ENCODE measurements at places on chromosomes 12 and 14.

DNA sequence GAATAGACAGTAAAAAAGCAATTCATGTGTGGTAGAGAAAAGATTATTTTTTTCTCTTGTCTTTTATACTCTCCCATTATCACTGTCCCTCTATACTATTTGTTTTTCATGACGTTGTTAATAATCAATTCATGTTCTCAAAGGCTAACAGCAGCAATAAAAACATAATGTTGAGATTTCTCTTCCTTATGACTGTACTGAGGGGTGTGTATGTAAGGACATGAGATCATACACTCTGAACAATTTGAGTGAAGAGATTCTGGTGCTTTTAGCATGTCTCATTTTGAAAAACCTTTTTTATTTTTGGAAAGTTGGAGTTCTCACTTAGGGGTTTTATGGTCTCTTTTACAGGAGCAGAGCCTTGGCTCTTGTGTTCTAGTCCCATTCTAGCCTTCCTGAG lies 3.8 kb upstream of the TSPAN8 start:
- DNase-seq = no peak

DNA sequence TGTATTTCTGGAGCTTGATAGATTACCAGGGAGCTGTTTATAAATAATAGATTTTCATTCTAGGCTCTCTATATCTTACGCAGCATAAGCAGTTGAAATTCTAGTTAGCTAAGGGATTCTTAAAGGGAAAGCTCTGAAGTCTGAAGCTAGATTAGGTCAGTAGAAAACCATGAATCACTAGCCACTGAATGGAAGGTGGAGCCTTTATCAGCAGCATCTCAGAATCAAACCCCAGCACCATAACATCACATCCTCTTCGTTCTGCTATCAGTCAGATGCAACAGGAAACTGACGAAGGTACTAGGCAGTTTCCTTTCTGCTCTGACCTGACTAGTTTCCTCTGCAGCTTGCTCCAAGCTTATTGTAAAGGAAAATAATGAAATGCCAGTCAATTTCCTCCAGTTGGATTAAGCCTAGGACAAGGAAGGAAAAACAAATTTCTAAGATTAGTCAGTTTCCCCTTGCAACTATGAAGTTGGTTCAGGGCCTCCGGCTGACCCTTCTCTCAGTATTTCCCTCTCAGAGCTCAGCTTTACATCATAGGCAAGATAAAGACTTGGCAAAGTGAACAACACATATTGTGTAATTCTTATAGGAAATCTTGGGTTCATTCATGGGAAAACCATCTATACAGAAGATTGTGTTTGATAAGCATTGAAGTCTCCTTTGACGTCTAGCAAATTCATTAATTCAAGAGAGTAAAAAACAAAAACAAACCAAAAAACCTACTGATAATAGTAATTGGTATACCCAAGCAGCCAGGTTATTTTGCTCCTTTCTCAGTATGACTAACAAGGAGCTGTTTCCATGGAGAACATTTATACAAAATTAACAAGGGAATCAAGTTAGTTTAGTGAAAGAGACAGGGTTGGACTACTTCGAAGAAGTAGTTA lies 43.4 kb upstream of the CFAP54 start:
- DNase-seq = peak; percentile 94

GRCh38 chr14:75979071-75979571 lies 2.7 kb downstream of the TGFB3 start:
- peak; percentile 49 for DNase-seq

DNA sequence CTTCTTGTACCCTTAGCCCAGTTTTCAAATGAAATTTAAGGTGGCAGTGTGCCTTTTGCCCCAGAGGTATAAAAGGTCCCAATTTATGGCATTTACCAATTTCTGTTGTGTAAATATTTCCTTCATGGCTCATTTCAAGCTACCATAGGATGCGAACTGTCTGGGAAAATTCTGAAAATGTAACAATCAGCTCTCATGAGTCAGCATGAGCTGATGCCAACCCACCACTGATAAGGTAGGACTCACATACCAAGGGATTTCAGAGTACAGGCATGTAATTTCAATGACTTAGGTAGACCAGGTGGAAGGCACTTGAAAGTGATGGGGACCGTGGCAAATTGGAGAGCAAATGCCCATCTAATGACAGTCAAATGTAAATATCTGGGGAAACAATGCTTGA lies 169.5 kb downstream of the TTC8 start:
- DNase-seq = peak; percentile 52

DNA sequence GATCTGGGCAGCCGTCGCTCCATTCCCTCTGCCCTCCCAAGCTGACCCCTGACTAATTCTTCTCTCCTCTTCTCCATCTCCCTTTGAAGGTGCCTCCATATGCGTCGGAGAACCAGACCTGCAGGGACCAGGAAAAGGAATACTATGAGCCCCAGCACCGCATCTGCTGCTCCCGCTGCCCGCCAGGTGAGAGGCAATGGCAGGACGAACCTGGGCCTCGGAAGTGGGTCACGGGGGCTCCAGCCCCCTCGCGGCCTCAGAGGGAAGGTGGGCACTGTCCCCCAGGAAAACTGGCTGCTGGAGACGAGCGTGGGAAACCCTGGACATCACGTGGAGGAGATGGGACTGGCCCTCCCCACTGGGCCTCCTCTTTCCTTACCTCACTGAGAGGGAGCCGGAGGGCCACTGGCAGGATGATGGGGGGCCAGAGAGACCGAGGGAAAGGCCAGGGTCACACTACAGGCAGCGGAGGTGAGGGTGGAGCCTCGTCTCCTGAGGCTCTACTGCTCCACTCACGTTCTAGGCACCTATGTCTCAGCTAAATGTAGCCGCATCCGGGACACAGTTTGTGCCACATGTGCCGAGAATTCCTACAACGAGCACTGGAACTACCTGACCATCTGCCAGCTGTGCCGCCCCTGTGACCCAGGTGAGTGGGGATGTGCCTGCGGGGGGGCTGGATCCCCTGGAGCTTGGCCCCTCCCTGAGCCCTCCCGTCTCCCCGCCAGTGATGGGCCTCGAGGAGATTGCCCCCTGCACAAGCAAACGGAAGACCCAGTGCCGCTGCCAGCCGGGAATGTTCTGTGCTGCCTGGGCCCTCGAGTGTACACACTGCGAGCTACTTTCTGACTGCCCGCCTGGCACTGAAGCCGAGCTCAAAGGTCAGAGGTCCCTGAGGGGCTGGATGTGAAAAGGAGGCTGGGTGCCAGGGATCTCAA lies 806 bp downstream of the LTBR start:
- DNase-seq = no peak

DNA sequence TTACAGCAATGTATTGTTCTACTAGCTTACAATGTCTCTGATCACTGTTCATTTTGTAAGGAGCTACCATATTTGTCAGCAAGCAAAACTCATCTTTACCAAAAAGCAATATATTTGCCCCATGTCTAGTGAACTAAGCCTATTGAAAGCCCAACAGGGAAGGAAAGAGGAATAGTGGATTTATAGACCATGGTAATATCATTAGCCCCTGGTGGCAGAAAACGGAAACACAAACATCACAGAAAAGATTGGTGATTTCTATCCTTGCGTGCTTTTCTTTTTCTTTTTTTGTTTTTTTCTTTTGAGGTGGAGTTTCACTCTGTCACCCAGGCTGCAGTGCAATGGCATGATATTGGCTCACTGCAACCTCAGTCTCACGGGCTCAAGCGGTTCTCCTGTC lies 1562.4 kb upstream of the TMEM132C start:
- DNase-seq = no peak

- DNase-seq = peak; percentile 30
Observed at GRCh38 chr14:21711360-21711961, 37.8 kb upstream of the OR4E1 start.

- no peak for DNase-seq
Observed at GRCh38 chr12:93094988-93095737, 166.1 kb upstream of the EEA1 start.

DNA sequence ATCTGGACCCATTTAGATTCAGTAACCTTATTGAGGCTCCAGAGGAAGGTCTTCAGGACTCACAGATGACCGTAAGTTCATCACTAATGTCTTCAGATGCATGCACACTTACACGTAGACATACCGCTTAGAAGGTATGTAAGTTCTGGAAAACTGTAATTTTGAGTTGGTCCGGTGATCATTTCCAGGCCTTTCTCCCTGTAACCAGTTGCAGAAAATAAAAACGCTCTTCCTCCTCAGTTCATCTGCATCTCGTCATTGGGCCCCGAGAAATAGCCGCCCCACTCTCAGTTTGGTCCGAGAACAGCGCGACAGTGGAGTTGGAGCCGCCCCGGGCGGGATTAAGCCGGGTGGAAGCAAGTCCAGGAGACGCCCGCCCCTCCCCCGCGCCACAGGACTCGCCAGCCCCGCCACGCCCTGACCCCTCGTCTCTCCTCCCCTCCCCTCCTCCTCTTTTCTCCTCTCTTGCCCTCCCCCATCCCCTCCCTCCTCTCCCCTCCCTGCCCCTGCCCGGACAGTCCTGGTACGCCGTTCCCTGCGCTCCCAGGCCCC lies 83.7 kb downstream of the TNFAIP2 start:
- peak; percentile 54 for DNase-seq

GRCh38 chr12:57604992-57605810 lies 577 bp downstream of the DTX3 start:
- DNase-seq = peak; percentile 16

DNA sequence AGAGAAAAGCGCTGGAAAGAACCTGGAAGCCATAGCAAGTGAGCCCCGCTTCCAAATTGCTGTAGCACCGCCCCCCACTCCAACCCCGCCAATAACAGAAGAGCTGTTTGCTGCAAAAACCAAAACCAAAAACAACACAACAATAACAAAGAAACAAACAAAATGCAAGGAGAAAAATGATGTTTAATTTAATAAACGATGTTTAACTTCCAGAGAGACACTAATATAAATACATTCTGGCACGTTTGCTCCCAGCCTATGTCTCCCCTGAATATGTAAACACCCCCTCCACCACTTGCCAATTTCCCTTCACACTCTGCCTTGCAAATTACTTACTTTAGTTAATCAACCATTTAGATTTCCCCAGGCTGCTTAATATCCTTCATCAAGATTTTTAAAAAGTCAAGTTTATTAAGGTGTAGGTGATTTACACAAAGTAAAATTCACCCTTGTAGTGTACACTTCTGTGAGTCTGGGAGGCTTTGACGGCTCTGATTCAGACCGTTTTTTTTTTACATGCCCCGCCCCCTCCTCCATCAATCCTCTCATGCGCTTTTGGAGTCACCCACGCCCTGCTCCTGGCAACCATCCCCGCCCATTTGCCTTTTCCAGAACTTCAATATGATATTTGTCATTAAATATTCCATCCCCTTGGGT lies 482 bp upstream of the IFI27L2 start:
- peak; percentile 57 for DNase-seq

GRCh38 chr12:25767606-25768005 lies 190.9 kb upstream of the RASSF8 start:
- peak; percentile 82 for DNase-seq

GRCh38 chr14:40697231-40697630 lies 909.4 kb upstream of the LRFN5 start:
- peak; percentile 36 for DNase-seq

- DNase-seq = peak; percentile 25
Observed at GRCh38 chr12:76706761-76707160, 57.2 kb upstream of the ZDHHC17 start.

DNA sequence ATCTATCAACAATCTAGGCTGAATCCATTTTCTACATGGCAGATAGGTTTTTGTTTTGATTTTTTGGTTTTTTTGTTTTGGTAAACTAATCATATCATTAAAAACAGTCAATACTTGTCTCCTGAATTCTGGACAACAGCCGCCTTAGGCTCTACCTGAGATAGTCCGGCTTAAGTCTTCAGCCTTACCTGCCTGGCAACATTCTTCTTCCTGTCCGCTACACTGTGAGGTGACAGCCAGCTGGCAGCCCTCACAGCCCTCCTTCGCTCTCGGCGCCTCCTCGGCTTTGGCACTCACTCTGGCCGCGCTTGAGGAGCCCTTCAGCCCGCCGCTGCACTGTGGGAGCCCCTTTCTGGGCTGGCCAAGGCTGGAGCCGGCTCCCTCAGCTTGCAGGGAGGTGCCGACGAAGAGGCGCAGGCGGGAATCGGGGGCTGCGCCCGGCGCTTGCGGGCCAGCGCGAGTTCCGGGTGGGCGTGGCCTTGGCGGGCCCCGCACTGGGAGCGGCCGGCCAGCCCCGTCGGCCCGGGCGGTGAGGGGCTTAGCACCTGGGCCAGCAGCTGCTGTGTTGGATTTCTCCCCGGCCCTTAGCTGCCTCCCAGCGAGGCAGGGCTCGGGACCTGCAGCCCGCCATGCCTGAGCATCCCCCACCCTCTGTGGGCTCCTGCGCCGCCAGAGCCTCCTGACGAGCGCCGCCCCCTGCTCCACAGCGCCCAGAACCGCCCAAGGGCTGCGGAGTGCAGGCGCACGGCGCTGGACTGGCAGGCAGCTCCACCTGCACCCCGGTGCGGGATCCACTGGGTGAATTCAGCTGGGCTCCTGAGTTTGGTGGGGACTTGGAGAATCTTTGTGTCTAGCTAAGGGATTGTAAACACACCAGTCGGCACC lies 49.0 kb downstream of the MDGA2 start:
- no peak for DNase-seq

- peak; percentile 69 for DNase-seq
Observed at GRCh38 chr14:32254952-32255679, 52.0 kb upstream of the RNU6-8 start.

DNA sequence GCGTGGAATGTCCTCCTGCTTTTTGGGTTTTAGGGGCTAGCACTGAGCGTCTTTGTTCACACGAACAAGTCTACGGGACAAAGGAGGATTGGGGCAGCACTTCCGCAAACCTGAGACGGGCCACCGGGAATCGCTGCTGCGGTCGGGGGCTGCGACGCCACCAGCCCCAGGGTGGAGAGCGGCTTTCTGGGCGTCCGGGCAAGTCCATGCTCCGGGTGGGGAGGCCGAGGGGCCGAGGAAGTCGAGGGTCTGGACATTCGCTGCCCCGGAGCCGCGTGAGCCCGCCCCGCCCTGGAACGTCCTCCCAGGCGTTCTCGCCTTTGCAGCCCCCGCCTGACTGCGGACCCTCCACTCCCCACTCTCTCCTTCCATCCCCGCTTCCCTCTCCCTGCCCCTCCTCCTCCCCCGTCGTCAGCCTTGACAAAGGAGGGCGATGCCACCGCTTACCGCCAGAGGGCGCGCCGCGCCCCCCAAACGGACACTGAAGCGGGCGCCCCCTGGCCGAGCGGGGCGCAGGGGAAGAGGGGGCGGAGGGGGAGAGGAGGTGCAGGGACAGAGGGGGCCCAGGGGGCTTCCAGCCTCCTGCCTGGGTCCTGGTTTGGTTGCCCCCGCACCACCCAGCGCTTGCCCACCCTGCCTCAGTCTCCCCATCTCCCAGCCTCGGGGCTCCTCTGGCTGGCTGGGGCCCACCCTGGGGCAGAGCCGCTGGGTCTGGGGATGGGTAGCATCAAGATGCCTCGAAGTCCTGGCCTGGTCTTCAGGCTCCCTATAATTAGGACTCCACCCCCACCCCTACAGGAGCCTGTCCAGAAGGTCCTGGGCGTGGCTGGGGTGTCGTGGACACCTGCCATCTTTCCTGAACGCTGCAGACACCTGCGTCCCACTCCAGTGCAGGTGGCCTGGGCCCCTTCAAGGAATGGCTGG lies 39.1 kb upstream of the INF2 start:
- peak; percentile 53 for DNase-seq

GRCh38 chr12:5094986-5095385 lies 51.3 kb downstream of the KCNA5 start:
- no peak for DNase-seq

- DNase-seq = no peak
Observed at GRCh38 chr12:129873111-129873832, 30.6 kb downstream of the TMEM132D start.
